Osteoblast (primary cell): ENCODE measurements at places on chromosomes 6 and 20. TPM values are rescaled to one million over a fixed set of nuclear protein-coding genes. Genes with fewer than 3 reads are reported as not detected.

Gene NFATC2
- total RNA-seq: 0.29 and 0.36 TPM in 2 replicates

Gene BPI
- total RNA-seq: under 0.01 TPM in 1 of 2 replicates, not detected in the other

Gene UBD
- not detected in 2 replicates for total RNA-seq

Gene CST4
- not detected in 2 replicates for total RNA-seq
